ENCODE measurements at places on chromosomes 3 and 15. TPM values are rescaled to one million over a fixed set of nuclear protein-coding genes. Genes with fewer than 3 reads are reported as not detected.

PSTPIP1 gene
- 110 TPM for total RNA-seq

CADPS gene
- not detected for total RNA-seq

SAMD7 gene
- total RNA-seq: not detected

ASTE1 gene
- total RNA-seq: 20.4 TPM

TRIM42 gene
- total RNA-seq: not detected

C3orf49 gene
- not detected for total RNA-seq

LYZL4 gene
- not detected for total RNA-seq

GASK1A gene
- 0.19 TPM for total RNA-seq

RTP1 gene
- total RNA-seq: not detected

DNA sequence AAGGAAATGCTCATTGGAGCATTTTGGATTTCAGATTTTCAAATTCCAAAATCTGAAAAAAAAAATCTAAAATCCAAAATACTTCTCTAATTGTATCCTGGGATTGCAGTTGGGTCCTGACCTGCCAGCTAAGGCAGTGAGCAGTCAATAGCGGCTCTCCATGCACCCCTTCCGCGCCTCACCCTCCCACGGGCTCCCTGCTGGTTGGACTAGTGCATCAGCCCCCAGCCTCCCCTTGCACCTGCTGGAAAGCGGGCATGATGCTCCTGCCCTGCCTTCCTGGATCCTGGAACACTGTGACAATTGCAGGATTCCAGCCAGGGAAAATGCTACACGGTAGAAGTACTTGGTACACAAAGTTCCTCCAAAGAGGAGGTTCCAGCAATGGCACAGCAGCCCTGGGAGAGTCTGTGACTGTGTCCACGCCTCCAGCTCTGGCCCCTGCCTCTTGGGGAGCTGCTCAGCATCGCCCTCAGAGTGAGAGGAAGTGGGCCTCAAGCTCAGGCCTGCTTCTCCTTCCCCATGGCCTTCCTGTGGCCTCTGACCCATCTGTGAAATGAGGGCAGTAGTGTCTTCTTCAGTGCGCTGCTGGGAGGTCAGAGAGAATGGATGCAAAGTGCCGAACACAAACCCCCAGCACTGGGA is 39.5 kb upstream of the CHRNB4 start:
- H3K27ac ChIP-seq: no peak overlapping the region
- no peak for DNase-seq
- no peaks in the 10 kb centered on the region for H3K4me1 ChIP-seq

DNA sequence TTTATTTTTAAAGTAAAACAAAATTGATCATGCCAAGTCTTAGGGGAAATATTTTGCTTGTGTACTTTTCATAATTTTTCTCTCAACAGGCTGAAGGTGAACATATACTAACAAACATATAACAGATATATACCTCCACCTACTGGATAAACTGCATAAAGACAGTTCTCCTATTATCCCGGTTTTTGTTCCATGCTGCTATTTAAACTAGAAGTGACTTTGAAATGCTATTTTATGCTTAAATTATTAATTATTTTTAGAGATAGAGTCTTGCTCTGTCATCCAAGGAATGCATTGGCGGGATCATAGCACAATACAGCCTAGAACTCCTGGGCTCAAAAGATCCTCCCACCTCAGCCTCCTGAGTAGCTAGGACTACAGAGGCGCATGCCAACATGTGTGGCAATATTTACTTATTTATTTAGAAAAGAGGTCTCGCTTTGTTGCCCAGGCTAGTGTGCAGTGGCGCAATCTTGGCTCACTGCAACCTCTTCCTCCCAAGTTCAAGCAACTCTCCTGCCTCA is 49.8 kb downstream of the ST3GAL6 start:
- no peak overlapping the region for H3K27ac ChIP-seq
- no peaks in the 10 kb centered on the region for H3K4me1 ChIP-seq
- H3K36me3 ChIP-seq: no peaks in the 10 kb centered on the region
- H3K27me3 ChIP-seq: no peaks in the 10 kb centered on the region

GRCh38 chr3:27456554-27456953 is 27.6 kb downstream of the SLC4A7 start:
- no peak overlapping the region for H3K4me3 ChIP-seq
- H3K27ac ChIP-seq: no peak overlapping the region
- no peaks in the 10 kb centered on the region for H3K4me1 ChIP-seq
- H3K27me3 ChIP-seq: no peaks in the 10 kb centered on the region
- no peak for DNase-seq

DNA sequence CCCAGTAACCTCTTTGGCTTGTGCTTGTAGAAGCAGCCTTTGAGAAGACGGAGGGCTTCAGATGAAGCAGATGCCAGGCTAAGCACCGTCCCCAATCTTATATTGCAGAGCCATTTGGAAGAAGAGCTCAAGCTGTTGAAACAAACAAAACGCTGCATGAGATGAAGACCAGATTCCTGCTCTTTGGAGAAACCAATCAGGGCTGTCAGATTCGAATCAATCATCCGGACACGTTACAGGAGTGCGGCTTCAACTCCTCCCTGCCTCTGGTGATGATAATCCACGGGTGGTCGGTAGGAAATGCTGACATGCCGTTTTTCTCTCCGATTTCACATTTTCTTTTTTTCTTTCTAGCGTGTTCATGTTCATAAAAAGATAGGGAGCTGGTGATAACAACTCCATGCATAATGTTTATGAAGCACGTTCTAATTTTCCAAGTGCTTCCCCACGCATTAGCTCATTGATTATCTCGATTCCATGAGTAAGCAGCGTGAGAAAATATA is 106.5 kb downstream of the LIPC start:
- no peak overlapping the region for H3K4me3 ChIP-seq
- no peak for DNase-seq
- H3K4me1 ChIP-seq: no peaks in the 10 kb centered on the region
- H3K27me3 ChIP-seq: peaks cover 3% of the 10 kb centered on the region

GRCh38 chr3:183560607-183561006 is 5.1 kb upstream of the KLHL6 start:
- DNase-seq: no peak
- no peak overlapping the region for H3K4me3 ChIP-seq
- H3K36me3 ChIP-seq: no peaks in the 10 kb centered on the region
- no peaks in the 10 kb centered on the region for H3K27me3 ChIP-seq

DNA sequence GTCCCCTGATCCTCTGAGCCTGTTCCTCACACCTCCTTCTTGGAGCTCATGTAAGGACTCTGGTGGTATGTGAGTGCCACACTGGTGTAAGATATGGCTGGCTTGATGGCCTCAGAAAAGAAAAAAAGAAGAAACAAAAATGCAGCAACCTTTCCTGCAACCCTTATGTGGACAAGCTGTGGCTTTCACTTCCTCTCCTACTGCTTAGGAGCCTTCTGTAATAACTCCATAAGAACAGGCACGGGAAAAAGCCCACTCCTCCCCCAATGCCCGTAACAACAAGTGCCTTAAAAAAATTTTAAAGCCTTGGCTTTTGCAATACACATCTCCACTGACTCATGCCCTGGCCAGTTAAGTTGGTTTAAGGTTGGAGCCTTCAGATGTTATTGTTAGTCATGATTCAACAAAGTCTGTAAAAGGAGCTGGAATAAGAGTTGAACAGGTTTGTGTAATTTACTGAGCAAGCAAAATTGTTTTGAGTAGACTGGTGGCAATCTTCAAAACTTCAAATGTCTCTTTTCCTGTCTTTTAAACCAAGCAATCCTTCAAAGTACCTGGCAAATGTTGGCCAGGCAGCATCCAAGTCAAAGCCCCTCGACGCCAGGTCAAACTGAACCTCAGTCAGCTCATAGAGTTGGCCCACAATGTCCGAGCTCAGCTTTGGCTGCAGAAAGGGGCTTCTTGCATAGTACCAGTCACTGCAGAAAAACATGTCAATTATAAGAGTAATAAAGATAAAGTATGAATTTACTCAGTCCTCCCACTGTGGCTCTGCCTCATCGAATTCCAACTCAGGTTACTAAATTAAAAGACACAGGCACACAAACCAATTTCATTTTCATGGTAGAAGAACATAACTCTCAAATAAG is 22.9 kb downstream of the FYCO1 start:
- H3K36me3 ChIP-seq: peaks cover 7% of the 10 kb centered on the region
- H3K27me3 ChIP-seq: no peaks in the 10 kb centered on the region
- H3K4me1 ChIP-seq: peaks cover 70% of the 10 kb centered on the region
- no peak overlapping the region for H3K4me3 ChIP-seq

- no peaks in the 10 kb centered on the region for H3K36me3 ChIP-seq
- no peaks in the 10 kb centered on the region for H3K27me3 ChIP-seq
- DNase-seq: no peak
- no peak overlapping the region for H3K4me3 ChIP-seq
- no peak overlapping the region for H3K27ac ChIP-seq
- H3K4me1 ChIP-seq: no peaks in the 10 kb centered on the region
These were observed 94.9 kb downstream of the MEX3B start for GRCh38 chr15:81950841-81951414.

DNA sequence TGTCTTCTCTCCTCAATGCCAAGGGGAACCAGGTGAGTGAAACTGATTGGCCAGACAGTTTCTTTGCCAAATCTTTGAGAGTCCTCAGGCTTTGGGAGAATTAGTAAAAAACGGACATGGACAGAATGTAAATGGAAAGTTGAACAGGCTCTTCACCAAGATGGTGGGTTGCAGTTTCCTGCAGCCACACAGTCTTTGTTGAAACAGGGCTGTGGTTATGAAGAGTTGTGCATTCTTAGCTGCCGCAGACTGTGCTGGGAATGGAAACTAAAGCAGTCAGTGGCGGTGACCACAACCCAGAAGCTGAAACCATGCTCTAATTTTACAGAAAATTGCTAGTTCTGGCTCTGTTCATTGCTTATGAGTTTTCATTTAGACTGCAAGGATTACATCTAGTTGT is 42.1 kb upstream of the TASOR start:
- H3K4me3 ChIP-seq: no peak overlapping the region
- DNase-seq: peak; percentile 51
- H3K4me1 ChIP-seq: peaks cover 34% of the 10 kb centered on the region
- H3K27ac ChIP-seq: peak overlapping the region; percentile 52

DNA sequence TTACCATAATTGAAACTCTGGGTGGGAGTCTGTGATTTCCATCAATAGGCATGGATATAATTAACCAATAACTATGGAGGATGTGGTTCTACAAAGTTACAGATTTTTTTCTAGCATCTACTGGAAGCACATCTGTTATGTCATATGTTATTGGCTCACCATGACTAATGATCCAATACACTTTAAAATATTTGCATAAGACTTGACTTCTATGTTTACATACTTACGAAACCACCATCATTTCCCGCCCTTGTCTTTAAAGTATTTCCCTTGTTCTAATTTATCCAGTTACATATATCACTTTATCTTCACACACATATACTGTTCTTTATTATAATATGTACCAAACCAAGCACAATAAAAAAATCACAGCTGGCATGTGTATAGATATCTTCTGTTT is 380.3 kb upstream of the CBLB start:
- H3K27me3 ChIP-seq: peaks cover 5% of the 10 kb centered on the region
- no peak overlapping the region for H3K27ac ChIP-seq
- H3K4me1 ChIP-seq: no peaks in the 10 kb centered on the region
- H3K36me3 ChIP-seq: no peaks in the 10 kb centered on the region
- no peak overlapping the region for H3K4me3 ChIP-seq
- no peak for DNase-seq

DNA sequence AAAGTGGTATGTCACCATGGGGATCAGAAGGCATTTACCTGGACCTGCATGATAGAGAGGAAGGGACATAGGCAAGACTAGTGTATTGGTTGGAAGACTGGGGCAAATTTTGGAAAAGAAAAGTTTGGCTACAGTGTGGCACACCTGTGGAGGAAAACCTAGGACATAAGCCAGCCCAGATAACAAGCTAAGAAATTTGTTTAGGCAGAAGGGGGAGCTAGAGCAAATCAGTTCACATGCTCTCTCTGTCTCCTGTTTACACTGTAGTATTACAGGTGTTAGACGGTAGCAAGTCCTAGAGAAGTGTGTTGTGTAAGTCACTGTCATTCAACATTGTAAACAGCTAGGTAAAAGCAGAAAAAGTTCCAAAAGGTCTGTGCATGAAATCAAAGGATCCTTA is 11.9 kb upstream of the ALDH1A2 start:
- no peak overlapping the region for H3K4me3 ChIP-seq
- no peak for DNase-seq
- H3K4me1 ChIP-seq: no peaks in the 10 kb centered on the region

DNA sequence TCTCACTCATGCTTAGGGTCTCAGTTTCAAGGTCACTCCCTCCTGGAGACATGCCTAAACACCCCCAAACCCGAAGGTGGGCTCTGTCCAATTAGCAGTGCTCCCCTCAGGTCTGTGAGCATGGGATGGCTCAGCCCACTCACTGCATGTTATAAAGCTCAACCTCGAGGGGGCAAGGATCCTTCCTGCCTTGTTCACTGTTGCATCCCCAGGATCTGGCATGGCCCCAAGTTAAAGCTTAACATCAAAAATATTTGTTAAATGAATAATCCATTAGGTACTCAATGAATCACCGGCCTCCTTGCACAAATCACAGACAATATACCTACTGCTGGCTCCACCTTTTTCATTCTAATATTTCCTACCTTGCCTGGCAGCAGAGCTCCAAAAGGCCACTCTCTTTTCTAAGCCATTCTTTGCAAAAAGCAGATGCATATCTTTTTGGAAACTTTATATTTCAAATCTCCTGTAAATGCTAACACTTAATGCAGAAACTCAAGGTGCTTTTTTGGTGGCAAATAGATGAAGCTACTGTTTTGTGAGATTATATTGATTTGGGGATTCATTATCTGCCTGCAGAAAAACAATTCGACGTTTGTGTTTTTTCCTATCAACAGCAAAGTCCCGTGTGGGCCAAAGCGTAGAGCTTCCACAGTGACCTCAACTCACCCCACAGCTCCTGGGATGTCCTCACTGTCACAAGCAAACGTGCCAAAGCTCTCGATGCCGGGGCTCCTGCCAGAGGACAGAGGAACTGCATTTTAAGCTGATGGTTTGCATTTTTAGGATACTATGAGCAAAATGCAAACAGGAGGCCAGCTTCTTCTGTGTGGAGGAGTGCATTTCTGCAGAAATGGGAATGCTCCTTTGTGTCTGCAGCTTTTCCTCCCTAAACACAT is 35.4 kb downstream of the PCOLCE2 start:
- H3K27ac ChIP-seq: no peak overlapping the region
- H3K4me3 ChIP-seq: no peak overlapping the region
- H3K36me3 ChIP-seq: no peaks in the 10 kb centered on the region
- no peaks in the 10 kb centered on the region for H3K4me1 ChIP-seq

DNA sequence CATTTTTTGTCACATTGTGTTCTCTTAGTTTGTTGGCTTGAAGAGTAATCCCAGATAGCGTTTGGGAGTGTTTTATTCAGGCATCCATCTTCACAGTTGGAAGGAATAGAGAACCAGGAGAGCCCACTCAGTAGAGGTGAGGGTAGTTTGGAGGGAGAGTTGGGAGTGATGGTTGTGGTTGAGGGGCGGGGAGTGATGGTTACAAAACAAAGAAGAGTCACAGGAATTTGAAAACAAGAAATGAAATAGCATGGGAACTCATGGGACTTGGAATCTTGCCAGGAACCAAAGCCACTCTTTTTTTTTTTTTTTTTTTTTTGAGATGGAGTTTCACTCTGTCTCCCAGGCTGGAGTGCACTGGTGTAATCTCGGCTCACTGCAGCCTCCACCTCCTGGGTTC is 36.3 kb downstream of the DUT start:
- no peak overlapping the region for H3K4me3 ChIP-seq
- no peaks in the 10 kb centered on the region for H3K36me3 ChIP-seq
- no peaks in the 10 kb centered on the region for H3K27me3 ChIP-seq

- no peaks in the 10 kb centered on the region for H3K4me1 ChIP-seq
- no peaks in the 10 kb centered on the region for H3K36me3 ChIP-seq
- H3K27ac ChIP-seq: no peak overlapping the region
- H3K4me3 ChIP-seq: no peak overlapping the region
These were observed 65.0 kb upstream of the DAZL start for GRCh38 chr3:16670191-16670590.

GRCh38 chr3:10757021-10757820 is 58.8 kb upstream of the SLC6A11 start:
- H3K36me3 ChIP-seq: no peaks in the 10 kb centered on the region
- H3K27me3 ChIP-seq: peaks cover 46% of the 10 kb centered on the region
- no peak for DNase-seq
- no peaks in the 10 kb centered on the region for H3K4me1 ChIP-seq
